ENCODE measurements at places on chromosomes 16 and 17.

DNA sequence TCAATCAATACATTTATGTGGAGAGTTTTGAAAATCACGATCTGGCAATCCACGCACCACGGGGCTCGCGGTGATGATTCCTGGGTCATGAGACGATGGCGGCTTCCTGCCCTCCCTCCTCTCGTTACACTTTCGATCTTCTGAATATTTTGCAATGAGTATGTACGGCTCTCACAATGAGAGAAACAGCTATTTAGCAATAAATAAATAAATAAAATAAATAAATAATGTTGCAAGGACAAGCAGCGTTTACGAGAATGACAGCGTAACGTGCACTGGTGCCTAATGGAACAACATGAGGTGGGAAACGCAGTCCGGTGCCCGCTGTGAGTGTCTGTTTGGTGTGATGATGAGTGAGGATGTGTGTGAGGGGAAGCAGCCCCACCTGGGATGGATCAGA, 46.7 kb upstream of the JPH3 start:
- DNase-seq, result no peak

DNA sequence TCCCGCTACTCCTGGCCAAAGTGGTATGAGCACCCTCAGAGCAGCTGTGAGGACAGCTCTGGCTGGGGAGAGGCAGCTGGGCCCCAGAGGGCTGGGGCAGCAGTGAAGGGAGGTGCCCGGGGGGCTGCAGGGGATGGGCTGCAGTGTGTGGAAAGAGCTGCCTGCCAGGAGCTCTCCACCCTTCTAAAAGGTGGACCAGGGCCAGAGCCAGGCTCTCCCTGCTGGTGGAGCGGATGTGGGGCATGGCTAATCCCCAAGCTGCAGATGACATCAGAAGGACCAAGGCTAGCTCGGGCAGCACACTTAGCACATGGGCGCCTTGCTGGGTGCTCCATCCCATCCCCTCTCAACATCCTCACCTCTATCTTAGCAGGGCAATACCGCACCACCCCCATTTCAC, 103.1 kb downstream of the SDK2 start:
- DNase-seq, result no peak

GRCh38 chr17:19354748-19355147, 7.8 kb downstream of the B9D1 start:
- no peak for DNase-seq

- no peak for DNase-seq
Measured at GRCh38 chr17:64418506-64419339, 28.1 kb upstream of the PECAM1 start.

DNA sequence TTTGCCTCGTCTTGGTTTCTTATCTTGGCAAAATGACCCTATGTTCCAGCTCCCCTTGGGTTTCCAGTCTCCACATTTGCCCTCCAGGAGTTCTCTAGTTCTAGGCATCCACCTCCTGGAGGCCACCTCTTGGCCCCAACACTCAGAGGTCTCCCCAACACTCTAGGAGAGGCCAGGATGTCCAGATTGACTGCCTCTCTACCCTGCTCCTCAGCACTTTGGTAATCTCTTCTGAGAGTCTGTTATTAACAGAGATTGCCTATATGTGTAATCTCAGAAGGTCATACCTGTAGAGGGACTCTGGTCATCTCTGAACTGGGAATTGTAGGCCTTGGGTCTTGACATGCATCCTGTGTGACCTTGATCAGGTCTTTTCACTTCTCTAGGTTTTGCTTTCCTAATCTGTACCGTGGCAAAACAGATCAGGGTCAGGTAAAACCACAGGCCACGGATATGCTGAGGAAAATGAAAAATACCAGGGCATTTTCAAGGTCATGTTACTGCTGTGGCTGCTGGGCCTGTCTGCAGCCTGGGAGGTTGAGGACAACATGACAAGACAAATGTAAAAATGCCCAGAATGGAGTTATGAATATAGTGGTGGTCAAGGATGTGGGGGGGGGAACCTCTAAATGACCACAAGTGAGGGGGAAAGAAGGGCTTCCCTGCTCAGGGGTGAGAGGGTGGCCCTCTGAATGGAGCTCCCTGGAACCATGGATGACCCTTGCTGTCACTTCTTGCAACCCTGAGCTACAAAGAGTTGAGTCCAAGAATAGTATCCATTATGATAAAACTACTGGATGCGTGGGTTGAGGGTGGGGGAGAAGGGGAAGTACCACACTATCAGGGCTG, 5.0 kb upstream of the CCL4L2 start:
- no peak for DNase-seq

GRCh38 chr17:75645501-75645888, 12.3 kb downstream of the SMIM5 start:
- DNase-seq, result no peak

DNA sequence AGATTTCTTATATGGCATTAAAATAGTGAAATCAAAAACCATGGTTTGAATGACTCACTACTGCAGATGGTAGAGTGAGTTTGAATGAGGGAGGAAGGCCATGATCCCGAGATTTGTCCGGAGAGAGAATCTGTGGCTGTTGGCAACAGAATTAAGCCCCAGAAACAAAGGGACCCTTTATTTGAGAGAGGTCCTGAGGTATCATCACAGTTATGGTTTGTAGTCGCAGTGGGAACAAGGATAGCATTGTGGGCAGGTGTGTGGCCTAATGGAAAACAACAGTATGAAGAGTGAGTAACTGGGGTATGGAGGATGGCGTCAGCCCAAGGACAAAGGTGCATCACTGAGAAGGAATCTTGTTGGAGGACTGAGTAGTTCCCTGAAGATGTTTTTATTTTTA, 8.5 kb upstream of the ZFP3 start:
- no peak for DNase-seq

GRCh38 chr17:74332763-74333283, 6.8 kb downstream of the KIF19 start:
- no peak for DNase-seq

DNA sequence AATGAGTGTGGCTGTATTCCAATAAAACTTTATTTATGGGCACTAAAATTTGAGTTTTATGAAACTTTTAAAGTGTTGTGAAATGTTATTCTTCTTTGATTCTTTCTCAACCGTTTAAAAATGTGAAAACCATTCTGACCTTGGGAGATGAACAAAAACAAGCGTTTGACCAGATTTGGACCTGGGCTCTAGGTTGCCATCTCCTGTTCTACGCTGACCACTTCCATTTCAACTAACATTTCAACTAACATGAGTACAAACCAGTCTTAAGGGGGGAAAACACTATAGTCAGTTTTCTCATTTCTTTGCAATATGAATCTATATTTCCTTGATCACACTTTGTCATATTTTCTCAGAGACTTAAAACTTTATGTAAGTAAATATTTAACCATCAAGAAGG, 118.4 kb upstream of the IRX5 start:
- DNase-seq, result no peak

DNA sequence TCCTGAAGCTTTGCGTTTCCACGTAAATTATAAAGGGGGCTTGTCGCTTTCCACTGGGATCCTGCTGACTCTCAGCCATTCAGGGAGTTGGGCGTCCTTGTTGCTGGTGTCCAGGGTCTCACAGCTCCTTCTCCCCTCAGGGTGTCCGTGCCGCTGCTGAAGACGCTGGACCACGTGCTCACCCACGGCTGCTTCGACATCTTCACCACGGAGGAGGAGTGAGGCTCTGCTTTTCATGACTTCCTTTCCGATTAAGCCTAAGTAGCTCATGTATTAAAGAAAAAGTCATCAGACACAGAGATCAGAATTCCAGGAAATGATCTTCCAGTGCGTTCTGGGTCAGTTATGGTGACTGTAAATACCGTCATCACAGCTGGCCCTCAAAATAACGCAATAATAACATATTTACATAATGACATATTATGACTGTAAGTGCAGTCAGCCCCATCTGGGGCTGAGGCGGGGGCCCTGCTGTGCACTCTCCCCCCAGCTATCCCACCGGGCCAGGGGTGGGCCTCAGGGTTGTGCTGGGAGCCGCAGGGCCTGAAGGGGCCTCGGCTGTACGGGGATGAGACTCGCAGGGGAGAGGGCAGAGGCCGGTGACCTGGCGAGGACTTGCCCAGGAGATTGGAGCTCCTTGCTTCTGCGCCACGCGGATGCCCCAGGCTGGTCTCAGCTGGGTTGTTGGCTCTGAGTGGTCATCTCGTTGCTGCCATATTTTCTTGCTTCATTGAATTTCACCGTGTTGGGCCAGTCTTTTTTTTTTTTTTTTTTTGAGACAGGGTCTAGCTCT, 92.9 kb upstream of the ZNF750 start:
- DNase-seq, result no peak

GRCh38 chr17:50424996-50425681, 879 bp upstream of the ACSF2 start:
- DNase-seq, result no peak

DNA sequence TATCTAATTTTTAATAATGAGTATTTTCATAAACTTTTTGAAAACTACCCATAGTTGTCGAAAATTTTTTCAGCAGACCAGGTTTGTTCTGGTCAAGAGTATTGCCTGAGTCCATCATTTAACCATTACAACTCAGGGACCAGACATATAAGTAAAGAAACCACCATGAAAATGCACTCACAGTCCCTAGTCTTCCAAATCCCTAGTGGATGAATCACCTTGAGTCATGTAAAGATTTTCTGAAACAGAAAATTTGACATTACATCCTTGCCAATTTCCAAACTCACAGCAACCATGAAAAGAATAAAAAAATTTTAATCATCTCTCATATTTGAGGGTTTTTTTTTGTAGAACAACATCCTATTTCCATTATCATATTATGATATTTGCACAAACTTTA, 1337.5 kb upstream of the CDH8 start:
- no peak for DNase-seq

GRCh38 chr17:45091778-45092425, 30.8 kb downstream of the NMT1 start:
- no peak for DNase-seq

DNA sequence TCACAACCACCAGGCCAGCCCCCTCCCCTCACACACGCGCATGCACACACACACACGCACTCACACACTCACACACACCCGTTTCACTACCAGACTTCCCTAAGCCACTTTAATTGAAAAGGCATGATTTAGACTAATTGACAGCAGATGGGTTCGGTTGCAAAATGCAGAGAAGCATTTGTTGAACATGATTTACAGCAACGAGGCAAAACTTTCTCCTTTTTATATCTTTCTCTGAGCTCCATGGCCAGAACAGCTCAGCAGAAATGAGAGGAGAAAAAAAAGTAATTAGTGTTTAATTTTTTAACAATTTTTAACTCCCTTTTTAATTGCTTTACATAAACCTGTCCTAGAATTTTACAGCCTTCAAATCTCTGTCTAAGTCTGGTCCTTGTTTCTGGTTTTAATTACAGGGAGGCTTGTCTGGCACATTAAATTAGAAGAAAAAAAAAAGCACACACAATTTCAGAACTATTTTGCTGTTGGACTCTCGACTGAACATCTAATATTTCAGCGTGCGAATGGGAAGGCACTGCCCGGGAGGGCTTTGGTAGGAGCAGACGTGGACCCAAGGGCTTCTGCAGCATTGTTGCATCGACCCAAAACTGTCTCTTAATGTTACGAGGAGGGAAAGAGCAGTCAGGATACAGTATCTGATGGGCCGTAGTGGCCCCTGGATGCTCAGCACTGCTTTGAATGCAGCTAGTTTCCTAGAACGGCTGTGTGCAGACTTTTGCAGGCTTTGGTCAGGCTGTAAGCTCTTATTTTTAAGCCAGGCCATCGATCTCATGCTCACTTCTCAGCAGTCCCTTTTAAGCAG, 255.9 kb downstream of the SOX9 start:
- DNase-seq, result no peak

- no peak for DNase-seq
Measured at GRCh38 chr17:40436636-40437035, 6.6 kb upstream of the IGFBP4 start.
